ENCODE measurements at places on chromosomes 3 and 15. TPM values are rescaled to one million over a fixed set of nuclear protein-coding genes. Genes with fewer than 3 reads are reported as not detected.
A peak's percentile ranks its signal among the peaks of the same experiment; 100 is the strongest.

- ATAC-seq, result no peak
These were observed 342.2 kb downstream of the GBE1 start for GRCh38 chr3:81419228-81419627.

DNA sequence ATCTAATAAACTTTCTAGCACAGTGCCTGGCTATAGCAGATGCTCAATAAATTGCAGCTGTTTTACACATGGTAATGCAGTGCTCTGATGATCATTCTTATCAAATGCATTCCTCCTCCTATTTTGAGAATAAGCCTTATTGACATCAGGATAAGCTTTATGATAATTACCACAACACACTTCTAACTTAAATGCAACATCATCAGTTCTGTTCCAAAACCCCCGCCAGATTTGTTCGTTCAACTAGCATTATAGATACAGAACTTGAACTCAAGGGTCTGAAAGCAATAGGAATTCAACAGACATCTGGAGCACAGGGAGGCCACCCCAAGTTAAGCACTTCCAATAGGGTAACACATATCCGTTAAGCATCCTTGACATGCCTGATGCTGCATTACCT, 684.4 kb upstream of the LMCD1 start:
- ATAC-seq, result no peak

DNA sequence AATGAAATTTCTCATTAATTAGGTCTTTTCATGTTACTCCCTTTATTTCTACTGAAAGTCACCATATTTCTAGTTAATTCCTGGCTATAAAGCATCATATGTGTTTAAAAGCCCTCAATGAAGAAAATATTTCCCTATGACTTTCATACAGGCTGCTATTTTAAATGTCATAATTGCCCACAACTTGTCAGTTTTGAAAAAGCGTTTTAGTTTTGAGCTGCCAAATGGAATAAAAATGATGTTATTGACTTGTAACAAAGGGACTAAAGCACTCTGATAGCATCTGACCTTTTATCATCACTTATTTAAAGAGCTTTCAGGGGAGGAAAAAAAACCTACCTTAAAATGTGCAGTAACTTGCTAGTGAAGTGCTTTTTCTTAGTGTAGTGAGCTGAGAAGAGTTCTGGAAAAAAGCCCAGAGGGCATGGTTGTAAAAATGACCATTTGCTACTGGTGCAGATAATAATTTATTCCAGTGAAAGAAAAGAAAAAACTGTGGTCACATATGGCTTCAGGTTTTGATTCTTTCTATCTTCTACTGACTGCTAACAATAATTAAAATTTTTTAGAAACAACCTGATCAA, 877.2 kb downstream of the CADM2 start:
- ATAC-seq, result no peak

- ATAC-seq, result no peak
These were observed 75.0 kb upstream of the MBNL1 start for GRCh38 chr3:152193673-152194267.

DNA sequence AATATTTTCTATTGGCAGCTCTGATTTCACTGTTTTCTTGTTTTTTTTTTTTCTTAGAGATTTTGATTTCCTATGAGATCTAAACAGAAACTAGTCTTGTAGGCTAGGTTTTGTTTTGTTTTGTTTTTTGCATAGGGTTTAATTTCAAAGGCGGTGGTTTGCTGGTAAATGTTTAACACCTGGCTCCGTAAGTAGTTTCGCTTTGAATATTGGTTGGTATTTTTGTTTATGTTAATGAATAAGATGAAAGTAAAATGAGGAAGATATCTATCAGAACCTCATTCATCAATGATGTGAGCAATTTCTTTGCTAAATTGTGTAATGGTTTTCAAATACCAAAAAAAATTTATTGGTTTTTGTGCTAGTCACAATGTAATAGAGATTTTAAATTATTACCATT, 39.7 kb upstream of the TM4SF1 start:
- no peak for ATAC-seq

GRCh38 chr3:153290268-153291015, 128.4 kb downstream of the RAP2B start:
- ATAC-seq, result no peak

- no peak for ATAC-seq
These were observed 191.6 kb downstream of the SV2B start for GRCh38 chr15:91291673-91292072.

The GPR62 gene
- total RNA-seq, result 0.31 TPM

The CSTA gene
- 1.3 TPM for total RNA-seq

The RSRC1 gene
- 66.0 TPM for total RNA-seq

GRCh38 chr3:40465456-40465855, 8.3 kb downstream of the RPL14 start:
- no peak for ATAC-seq

DNA sequence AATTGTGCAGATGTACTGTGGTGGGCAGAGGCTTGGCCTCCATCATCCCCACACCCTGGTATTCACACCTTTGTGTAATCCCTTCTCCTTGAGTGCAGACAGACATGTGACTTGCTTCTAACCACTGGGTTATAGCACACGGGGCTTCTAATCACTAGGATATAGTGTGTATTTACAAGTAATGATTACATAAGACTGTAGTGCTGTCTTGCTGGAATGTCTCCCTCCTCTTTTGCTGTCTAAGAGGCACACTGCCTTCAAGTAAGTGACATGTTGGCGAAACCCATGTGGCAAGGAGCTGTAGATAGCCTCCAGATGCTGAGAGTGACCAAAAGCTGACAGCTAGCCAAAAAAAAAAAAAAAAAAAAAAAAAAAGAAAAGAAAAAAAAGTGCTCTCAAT, 542.7 kb upstream of the MDFIC2 start:
- no peak for ATAC-seq

DNA sequence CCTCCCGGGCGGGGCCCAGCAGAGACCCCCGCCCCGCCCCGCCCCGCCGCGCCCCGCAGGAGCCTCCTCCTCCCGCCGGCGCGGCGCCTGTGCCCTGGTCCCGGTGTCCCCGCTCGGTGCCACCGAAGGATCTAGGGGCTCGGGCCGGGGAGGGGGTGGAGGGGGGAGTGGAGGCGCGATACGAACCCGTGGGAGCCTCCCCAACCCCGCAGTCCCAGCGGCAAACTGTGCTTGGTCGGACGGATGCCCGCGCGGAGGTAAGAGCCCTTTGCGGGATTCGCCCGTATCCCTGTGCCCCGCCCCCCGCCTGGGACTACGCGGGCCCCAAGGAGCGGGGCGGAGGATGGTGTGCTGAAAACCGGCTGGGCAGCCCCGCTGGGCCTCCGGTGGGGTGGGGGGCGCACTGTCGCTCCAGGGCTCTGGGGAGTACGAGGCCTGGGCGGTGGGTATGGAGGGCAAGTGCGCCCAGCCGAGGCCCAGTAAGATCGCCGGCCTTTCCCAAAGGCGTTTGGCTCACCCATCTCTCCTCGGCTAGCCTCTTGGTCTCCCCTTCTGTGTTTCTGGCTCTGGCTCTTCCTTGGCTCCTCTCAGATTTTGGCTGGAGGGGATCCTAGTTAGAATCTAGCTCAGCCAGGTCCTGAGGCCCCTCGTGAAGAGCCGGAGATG, 65.6 kb upstream of the POLG start:
- peak; percentile 19 for ATAC-seq

The GOLGA6D gene
- total RNA-seq, result not detected

- no peak for ATAC-seq
These were observed 247.7 kb upstream of the GADL1 start for GRCh38 chr3:31142139-31142538.

Measured in gastroesophageal sphincter (tissue), 4 donors.